Right ventricle myocardium inferior (tissue), 1 donor: ENCODE measurements at places on chromosomes 7 and 10. TPM values are rescaled to one million over a fixed set of nuclear protein-coding genes. Genes with fewer than 3 reads are reported as not detected.

DNA sequence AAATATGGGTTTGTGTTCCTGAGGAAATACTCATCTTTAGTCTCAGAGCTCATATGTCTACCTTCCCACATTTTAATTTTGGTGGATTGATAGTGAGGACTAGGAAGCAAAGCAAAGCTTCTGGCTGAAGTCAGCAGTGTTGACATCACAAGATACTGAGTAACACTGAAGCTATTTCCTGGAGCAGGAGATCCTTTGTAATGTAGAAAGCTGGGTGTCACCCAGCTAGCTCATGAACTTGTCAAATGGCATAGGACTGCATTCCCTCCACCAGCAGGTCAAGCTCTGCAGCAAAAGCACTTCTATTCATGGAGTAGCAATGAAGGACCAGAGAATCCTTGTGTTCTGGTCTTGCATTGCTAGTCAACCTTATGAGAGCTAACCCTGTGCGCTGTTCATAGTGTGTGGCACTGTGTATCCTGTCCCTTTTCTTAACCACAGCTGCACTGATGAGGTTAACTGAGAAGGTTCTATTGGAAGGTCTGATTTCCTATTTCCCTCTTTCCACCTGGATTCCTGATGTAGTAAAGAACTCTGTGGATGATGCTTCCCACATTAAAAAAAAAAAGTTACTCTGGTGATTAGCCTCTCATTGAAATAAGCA is 94.8 kb upstream of the ZNF804B start:
- no peak for DNase-seq

DNA sequence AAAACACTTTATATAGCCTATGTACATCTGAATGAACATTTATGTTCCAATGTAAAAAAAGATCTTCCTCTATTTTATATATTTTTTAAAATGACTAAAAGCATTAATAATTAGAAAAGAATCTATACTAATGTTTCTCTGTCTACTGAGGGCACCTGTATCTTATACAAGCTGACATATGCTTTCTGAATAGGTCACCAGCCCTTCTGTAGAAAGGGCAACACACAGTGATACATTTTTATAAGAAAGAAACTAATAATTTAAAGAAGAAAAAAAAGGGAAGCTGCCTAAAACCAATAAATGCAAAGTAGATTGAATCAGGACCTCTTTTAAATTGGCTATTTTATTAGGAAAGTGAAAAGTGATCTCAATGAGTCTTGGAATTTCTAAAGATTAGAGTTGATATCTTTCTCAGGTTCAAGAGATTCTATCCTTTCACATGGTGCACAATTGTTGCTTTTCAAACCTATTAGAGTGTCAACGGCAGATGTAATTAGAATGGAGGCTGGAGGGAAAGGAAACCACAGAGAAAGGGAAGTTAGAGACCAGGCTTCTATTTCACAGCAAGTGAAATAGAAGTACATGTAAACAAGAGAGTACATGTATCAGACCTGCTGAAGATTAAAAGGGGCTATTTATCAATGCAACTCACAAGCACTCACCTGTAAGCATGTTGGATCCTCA is 6.3 kb downstream of the MTPN start:
- DNase-seq, result no peak

GRCh38 chr7:99248391-99249095 is 24.1 kb upstream of the MYH16 start:
- no peak for DNase-seq

DNA sequence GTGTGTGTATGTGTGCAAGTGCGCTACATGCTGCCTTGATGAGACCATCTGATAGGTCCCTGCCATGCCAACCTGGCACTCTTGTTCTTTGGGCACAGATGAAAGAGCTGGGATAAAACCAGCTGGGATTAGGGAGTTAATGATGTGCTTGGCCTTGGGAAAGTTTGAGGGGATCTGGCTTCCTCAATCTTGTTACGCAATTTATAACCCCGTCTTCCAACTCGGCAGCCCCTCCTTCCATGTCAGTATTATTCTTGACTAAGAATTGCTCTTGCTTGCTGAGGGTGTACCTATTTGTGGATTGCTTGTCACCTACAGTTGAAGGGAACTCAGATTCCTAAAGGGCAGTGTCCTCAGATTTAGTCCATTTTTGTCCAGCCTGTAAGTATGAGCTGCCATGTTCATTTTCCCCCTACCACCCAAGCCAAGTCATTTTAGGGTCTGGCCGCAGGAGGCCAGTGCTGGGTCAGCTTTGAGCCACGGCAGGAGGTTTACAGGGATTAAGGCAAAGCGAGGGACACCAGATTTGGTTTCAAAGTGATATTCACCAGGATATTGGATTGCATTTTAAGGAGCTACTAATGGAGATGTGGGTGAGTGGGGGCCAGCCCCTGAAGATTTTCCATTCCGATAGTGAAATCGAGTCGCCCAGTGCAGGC is 34.1 kb upstream of the KCNMA1 start:
- no peak for DNase-seq

- DNase-seq, result no peak
These were observed 570 bp downstream of the BMS1 start for GRCh38 chr10:42783181-42783549.

- no peak for DNase-seq
These were observed 8.3 kb downstream of the EN2 start for GRCh38 chr7:155466142-155466813.

GRCh38 chr7:41205600-41205999 is 497.3 kb downstream of the INHBA start:
- DNase-seq, result no peak

The CCDC186 gene
- 17.4 TPM for total RNA-seq

The VSTM4 gene
- 21.8 TPM for total RNA-seq

- no peak for DNase-seq
These were observed 40.3 kb upstream of the TRIM8 start for GRCh38 chr10:102603946-102604345.

The VAX1 gene
- not detected for total RNA-seq

The NXPH1 gene
- total RNA-seq, result not detected

The IFIT1B gene
- total RNA-seq, result not detected

The NRCAM gene
- 0.30 TPM for total RNA-seq

DNA sequence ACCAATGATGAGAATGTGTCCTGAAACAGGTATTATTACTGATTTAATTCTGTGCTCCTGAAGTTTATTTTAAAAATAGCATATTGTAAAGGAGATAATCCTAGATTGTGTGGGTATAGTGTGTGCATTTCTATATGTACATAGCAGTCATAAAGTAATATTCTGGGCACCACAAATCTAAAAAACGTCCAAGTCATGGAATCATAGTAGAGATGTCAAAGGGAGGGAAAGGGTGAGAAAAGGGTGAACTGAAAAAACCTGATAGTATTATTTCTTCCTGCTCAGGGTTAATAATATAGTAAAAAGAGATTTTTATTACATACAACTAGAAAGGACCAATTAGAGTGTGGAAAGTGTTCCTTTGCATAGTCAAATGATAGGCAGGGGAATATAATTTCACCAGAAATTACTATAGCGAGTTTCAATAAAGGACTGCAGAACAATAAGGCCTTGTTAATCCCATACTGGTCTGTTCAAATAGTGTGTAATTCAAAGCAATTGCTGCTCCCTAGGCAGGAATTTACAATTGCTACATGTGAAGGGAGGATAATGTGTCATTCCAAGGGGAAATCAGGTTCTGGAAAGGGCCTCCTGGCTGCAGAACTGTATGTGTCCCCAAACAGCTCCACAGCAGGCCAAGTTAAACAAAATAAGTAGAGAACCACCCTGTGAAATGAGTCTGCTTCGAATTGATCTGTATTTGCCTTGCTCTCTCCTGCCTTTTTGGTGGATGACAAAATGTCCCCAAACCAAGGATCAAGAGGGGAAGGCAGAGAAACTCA is 42.5 kb upstream of the KMT2E start:
- no peak for DNase-seq

The AMZ1 gene
- 0.05 TPM for total RNA-seq

DNA sequence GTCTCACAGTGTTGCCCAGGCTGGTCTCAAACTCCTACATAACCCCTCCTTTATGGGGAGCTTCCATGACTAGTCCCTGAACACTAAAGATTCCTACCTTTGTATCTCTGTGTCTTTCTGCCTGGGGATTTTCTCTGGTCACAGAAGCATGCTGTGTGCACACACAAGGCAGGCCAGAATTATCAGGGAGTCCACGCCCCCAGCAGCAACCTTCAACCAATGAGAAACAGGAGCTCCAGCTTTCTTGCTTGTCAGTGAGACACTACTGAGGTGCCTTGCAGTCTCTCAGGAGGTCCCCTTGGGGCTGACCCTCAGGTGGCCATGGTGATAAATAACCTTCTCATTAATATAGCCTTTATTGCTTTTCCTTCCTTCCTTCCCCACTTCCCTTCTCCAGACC is 45.1 kb upstream of the AUTS2 start:
- no peak for DNase-seq

DNA sequence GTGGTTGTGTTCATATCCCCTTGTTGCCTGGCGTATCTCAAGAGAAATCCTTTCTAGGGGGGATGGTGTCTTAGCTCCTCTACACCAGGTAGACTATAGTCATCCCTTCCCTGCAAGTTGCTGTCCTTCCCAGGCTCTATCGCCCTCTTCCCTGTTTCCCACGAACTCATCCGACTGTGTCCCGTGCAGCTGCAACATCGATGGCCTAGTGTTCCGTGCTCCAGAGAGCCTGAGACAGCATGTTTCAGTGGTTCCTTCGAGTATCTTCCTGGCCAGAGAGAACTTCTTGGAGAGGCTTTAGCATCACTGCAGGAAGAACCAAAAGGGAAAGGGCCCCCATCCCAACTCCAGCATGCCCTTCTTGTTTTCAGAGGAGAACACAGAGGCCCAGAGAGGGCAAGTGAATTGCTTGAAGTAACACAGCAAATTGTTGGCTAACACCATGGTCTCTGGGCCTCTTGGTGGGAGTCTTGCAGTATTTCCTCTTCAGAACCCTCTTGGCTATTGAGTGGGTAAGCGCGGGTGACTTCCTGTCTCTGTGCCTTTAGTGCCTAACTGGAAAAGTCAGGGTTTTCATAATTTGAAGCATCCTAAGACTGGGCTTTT is 162.9 kb downstream of the RGS10 start:
- no peak for DNase-seq

- no peak for DNase-seq
These were observed 209.7 kb upstream of the AUTS2 start for GRCh38 chr7:69388452-69389137.

- no peak for DNase-seq
These were observed 647.3 kb upstream of the GHITM start for GRCh38 chr10:83492004-83492403.

DNA sequence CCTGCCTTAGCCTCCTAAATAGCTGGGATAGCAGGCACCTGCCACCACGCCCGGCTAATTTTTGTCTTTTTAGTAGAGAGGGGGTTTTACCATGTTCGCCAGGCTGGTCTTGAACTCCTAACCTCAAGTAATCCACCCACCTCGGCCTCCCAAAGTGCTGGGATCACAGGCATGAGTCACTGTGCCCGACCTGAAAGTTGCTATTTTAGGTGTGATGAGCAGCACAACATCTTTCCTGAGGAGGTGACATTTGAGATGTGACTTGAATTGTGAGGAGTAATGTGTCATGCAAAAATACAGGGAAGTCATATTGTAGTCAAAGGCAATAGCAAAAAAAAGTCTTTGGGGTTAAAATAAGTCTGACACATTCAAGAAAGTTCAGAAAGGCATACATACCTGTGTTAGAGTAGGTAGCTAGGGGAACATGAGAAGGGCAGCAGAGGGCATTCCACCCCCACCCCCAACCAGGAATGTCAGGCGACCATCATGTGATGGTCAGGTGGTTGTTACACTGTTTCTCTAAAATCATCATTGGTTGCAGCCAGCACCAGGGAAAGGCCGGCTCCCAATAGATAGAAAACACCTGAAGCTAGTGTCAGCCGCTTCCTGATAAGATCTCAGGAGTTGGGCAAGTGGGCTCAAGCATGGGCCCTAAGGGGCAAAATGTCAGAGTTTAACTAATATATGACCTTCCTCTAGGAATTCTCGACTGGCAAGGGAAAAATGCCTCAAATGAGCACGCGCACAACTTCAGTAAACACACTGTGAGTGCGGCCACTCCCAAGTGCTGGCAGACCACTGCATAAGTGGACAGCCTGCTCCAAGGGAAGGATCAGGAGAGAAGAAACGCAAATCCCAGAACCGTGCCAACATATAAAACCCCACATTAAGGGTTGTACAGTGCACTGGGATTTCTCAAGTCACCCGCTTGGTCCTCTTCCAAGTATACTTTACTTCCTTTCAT is at the start of gene TACC2:
TACC2 (plus strand) TSS at position 803 of the 964 bp plus-strand sequence. CDS start 32,819 bp downstream, outside the sequence.
- no peak for DNase-seq

- no peak for DNase-seq
These were observed 108.6 kb downstream of the CACNA2D1 start for GRCh38 chr7:82335001-82335400.
